ENCODE measurements at places on chromosomes 3 and 15. TPM values are rescaled to one million over a fixed set of nuclear protein-coding genes. Genes with fewer than 3 reads are reported as not detected.

Gene CHRM5
- not detected for total RNA-seq

Gene CCNB2
- 0.55 TPM for total RNA-seq

Gene RTP1
- not detected for total RNA-seq

Gene NTRK3
- 1.6 TPM for total RNA-seq

GRCh38 chr3:45807681-45808540 is 11.6 kb upstream of the SLC6A20 start:
- DNase-seq = no peak

DNA sequence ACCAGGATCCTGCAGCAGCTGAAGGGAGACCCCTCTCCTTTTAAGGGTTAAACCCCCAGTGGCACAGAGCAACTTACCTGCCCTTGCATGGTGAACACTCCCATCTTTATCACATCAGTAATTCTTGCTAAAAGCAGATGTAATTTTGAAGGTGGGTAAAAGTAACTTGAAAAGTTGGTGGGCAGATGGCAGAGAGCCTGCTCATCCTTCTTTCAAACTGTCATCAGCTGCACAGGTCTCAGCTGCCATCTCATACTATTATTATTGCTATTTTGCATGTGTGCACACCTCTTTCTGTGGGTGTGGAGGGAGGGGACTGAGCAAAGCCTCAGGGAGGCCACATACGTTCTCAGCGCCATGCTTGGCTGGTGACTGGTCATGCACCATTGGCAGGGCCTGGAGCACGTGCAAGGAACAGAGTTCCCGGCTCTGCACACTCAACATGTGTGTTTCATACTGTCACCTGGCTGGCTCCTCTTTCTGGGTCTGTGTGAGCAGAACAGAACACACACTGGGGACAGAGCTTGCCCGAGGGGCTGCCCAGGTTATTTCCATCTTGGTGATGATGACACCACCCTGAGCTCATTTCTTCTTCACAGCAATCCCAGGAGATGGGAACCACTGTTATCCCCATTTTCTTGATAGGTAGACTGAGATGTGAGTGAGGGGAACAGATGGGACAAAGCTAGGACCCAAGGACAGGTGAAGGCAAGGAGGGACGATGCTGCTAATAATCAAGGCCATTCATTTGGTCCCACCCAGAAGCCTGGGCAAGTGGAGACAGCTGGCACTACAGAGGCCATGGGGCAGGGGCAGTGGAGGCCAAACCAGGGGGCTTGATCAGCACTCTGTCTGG is 95.8 kb upstream of the KLF13 start:
- DNase-seq = no peak

- no peak for DNase-seq
These were observed 19.0 kb downstream of the CGNL1 start for GRCh38 chr15:57395292-57395691.

DNA sequence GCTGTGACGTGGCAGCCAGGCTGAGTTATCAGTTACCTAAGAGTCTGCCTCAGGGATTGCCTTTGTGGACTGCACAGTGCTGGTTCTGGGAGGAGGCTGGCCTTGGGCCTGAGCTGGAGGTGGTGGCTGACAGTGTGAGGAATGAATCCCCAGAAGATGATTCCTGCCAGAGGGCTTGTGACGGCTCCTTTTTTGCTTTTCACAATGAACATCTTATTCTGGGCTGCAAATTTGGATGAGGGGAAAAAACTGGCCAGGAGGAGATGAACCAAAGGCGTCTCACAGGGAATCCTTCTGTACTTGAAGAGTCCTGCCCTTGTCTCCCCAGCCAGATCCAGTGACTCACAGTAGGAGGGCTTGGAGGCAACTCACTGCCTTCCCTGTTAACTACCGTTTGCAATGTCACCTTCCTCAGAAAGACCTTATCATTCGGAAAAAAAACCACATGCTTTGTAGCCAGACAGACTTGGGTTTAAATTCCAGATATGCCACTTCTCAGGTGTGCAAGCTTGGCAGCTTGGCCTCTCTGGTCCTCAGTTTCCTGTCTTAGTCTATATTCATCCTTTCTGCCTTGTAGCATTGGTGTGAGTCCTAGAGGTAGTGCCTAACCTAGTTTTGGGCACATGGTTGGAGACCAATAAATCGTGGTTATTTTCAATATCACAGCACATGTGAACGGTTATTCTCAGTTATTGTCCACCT is 19.1 kb downstream of the ST6GAL1 start:
- peak; percentile 31 for DNase-seq

GRCh38 chr15:91908391-91908790 is 54.9 kb downstream of the SLCO3A1 start:
- DNase-seq = no peak

DNA sequence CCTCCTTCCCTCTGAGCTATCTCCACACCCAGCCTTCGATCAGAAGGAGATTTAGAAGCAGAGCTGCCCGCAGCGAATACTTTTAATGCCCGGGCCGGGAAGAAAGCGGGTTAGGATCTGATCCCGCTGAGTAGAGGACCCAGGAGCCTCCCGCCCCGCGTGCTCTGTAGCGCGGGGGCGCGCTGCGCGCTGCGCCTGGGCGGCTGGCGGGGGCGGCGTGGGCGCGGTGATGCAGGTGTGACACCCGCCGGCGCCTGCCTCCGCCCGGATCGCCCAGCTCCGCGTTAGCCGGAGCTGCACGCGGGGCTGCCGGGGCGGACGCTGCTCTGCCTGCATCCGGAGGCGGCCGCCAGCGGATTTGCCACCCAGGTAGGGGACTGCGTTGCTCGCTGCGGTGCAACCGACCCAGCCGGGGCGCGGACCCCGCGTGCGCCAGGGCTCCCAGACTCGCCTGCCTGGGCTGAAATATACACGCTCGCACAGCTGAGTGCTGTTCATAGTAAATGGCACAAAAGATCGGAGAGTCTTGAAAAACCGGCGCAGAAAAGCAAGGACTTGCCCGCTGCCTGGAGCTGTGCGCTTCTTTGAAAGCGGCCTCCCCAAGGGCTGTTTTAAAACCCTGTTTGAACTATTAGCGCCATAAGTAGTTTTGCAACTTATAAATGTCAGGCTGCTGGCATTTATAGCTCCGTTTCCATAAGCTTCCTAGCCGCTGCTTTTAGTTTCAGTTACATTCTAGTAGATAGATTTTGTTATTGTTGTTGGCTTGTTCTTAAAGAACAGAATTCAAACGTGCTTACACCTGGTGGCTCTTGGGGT is at the start of gene SV2B:
Gene SV2B (plus strand): TSS at position 263 of the 819 bp plus-strand sequence. CDS start 126,007 bp downstream, outside the sequence.
- peak; percentile 20 for DNase-seq

GRCh38 chr3:160943996-160944395 is 161.2 kb downstream of the B3GALNT1 start:
- DNase-seq = no peak

- peak; percentile 45 for DNase-seq
These were observed 119.7 kb downstream of the SNRK start for GRCh38 chr3:43405888-43406642.

DNA sequence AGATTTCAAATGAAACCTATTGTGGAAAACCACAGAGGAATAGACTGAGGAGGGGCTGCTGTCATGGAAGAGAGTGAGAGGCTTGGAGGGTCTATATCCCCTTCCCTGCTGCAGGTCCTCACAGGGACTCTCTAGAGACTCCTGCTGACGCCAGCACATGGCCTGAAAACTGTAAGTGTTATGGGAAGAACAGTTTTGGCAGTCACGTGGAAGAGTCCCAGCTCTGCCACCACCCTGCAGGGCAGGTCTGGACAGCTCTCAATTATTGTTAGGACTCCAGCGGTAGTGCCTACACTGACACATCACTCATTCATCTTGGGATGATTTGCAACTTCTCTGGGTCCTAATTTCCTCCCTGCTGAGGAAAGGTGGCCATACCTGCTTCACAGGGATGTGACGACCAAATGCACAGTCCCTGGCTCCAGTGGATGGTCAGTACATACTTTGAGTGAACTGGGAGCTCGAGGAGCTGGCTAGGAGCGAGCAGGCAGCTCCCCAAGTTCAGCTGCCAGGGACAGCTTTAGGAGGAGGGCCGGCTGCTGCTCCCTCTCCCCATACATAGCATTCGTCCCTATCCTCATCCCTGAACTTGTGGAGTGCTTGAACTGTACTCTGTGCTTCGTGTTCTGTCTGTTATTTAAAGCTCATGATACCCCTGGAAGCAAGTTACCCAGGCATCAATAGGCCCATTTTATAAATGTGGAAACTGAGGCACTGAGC is 49.2 kb downstream of the CTXND1 start:
- no peak for DNase-seq

DNA sequence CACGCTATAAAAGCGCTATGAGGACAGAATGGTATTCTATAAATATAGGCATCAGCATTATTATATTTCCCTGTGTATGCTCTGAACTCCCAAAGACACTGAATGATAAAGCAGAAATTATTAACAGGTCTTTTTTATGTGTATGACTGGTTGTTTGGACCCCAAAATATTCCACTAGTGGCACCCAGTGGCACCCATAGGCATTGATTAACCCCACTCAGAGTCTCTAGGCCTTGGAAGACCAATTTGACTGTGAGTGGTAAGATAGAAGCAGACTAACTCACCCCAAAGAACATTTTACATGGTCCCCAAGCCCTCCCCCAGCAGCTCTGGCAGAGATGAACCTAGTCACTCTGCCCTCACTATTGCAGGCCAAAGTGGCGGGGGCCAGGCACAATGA is 45.4 kb upstream of the UBE2E1 start:
- DNase-seq = no peak

Measured in left ventricle myocardium inferior (tissue), 1 donor.